ENCODE measurements at places on chromosomes 12 and 14.
A peak's percentile ranks its signal among the peaks of the same experiment; 100 is the strongest.

- DNase-seq, result no peak
Measured at GRCh38 chr14:102421411-102422057, 58.8 kb downstream of the TECPR2 start.

GRCh38 chr12:72829838-72830237, 557.7 kb downstream of the TRHDE start:
- DNase-seq, result no peak

GRCh38 chr14:60089221-60089620, 2.5 kb upstream of the PCNX4 start:
- no peak for DNase-seq

GRCh38 chr12:68422159-68422558, 90.0 kb upstream of the MDM1 start:
- no peak for DNase-seq

- no peak for DNase-seq
Measured at GRCh38 chr12:82470906-82471512, 112.7 kb downstream of the METTL25 start.

DNA sequence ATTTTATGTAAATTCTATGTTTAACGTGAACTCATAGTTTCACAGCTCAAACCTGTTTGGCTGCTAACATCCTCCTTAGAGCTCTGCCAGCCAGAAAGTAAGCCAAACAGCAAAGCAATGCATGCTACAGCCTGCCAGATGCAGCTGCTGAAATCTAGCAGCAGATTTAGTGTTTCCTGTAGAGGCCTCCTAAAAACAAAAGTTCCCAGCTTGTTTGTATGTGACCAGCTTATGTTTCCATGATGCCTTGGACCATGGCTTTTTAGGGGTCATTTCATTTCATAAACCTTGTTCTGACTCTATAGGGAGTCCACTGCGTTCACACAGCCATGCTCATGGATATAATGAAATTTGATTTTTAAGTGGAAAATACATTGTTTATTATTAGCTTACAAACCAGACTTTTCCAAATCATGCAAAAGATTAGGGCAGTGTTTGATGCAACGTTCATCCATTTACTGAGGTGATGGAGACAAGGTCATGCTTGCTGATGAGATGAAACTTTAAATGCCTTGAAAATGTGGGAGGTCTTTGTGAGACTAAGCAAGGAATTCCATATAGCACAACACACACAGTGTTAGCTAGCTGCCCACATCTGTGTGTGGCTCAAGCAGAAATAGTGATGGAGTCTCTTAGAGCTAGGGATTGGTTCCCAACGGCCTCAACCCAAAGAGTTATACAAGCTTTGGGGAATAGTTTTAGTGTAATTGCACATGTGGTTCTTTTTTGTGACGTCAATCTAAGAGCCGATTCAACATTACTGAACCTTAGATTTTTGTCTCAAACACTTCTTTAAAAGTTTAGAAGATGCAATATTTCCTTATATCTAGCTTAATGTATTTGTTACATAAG, 157.5 kb upstream of the LRIG3 start:
- peak; percentile 80 for DNase-seq

GRCh38 chr12:15988983-15989755, 78.0 kb downstream of the DERA start:
- no peak for DNase-seq

- peak; percentile 70 for DNase-seq
Measured at GRCh38 chr12:52022841-52023181, 16.1 kb downstream of the TAMALIN start.

DNA sequence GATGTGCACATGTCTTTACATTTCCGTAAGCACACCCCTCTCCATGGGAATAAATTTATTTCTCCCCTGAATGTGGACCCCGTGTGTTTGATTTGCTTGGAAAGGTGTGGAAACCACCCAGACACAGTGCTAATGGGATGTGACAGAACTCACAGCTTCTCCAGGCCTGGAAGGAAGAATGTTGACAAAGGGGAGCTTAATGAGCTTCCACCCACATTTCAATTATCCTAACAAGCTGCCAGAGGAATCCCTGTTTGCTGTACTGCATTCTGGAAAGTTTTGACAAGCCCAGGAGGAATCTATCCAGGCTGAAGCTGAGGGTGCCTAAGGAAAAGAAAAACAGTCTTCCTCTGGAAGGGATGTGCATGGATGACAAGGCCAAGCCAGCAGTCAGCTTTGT, 51.2 kb upstream of the CCDC60 start:
- DNase-seq, result no peak

DNA sequence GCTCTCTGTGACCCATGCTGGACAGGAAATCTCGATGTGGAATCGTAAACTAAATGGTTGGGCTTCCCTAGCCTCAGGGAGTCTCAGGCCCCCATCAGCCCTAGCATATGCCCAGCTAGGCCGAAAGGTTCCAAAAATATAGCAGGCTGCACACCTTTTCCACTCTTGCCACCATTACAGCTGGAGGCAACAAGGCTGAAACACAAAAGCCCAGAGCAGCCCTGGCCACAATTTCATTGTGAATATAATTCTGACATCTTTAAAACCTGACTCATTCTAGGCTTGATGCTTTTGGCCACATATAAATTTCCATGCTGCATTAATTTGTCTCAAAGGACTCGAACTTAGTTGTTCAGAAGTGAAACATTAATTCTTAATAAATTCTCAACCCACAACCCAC, 382.2 kb downstream of the GRIN2B start:
- no peak for DNase-seq
